ENCODE measurements at places on chromosomes 1 and 21. TPM values are rescaled to one million over a fixed set of nuclear protein-coding genes. Genes with fewer than 3 reads are reported as not detected.

- DNase-seq: peak; percentile 91
These were observed 382.9 kb upstream of the B3GALT2 start for GRCh38 chr1:193569096-193569982.

The FGR gene
- total RNA-seq: not detected

The LCE2A gene
- total RNA-seq: not detected

The ESPN gene
- total RNA-seq: under 0.01 TPM

Data from IMR-90 (cell line).